Muscle of arm (tissue), 14 donors: ENCODE measurements at places on chromosomes 4 and X.

GRCh38 chr4:88446124-88446523 lies 10.8 kb upstream of the HERC5 start:
- no peak for DNase-seq

GRCh38 chrX:1767026-1767425 lies 152.2 kb downstream of the ASMT start:
- DNase-seq: no peak

- DNase-seq: no peak
Measured at GRCh38 chrX:34901761-34902160, 40.8 kb upstream of the FAM47B start.

- DNase-seq: no peak
Measured at GRCh38 chrX:153981771-153982533, 9.4 kb downstream of the TMEM187 start.

GRCh38 chr4:146522869-146523205 lies 1.1 kb upstream of the SLC10A7 start:
- no peak for DNase-seq

- DNase-seq: no peak
Measured at GRCh38 chr4:158783785-158784184, 15.0 kb downstream of the FNIP2 start.

GRCh38 chrX:10990976-10991375 lies 120.2 kb upstream of the HCCS start:
- no peak for DNase-seq

DNA sequence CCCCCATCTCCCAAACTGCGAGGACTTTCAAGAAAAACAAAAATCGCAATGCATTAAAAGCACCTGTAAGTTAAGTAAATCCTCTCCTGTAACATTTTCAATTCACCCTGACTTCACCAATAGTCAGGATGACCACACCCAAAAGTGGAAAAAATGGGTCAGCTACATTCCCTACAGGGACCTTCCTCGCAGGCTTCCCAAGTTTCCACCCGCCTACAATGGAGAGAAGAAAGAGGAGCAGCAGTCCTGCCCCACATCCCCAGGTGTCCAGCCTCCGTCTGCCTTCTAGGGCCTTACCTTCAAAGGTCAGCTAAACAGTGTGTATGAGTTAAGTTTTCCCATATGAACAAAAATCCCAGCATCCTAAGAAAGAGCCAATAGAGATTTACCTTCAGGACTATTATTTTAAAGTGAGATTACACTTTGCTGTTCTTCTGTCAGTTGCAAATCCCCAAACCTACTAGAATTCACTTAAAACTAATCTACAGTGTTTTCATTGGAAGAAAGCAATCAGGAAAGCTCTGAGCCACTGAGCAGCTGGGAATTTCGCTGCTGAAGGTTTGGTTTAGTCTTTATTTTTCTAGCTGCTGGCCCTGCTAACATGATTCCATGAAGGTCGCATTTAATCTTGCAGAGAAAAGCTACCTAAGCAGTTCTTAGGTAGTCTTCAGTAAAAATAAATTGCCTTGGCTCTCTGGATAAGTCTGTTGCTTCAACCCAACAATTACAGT lies 12.5 kb downstream of the IRF2 start:
- no peak for DNase-seq

- no peak for DNase-seq
Measured at GRCh38 chr4:148162519-148162918, 279.7 kb downstream of the NR3C2 start.

- peak; percentile 93 for DNase-seq
Measured at GRCh38 chr4:152352622-152353116, 183.2 kb downstream of the FBXW7 start.

- DNase-seq: no peak
Measured at GRCh38 chrX:74911494-74911893, 13.8 kb downstream of the NEXMIF start.

DNA sequence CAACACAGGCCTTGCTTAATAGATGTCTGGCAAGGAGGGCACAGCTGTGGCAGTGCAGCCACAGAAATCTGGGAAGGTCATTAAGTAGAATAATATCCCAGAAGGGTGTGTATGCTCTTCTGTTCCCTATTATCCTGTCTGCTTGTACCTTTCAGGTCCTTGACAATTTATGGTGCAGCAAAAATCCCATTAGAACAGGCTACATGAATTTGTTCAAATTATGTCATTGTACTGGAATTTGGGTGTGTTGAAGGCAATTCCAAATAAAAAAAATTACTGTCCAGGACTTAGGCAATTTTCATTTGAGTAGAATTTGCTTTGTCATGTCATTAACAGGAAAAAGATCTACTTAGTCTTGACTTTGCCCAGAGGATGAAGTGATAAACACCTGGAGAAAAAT lies 192.1 kb downstream of the IDS start:
- no peak for DNase-seq

GRCh38 chr4:184763150-184763780 lies 29.4 kb upstream of the CENPU start:
- peak; percentile 88 for DNase-seq

GRCh38 chr4:176780995-176781738 lies 11.6 kb downstream of the VEGFC start:
- no peak for DNase-seq

- DNase-seq: no peak
Measured at GRCh38 chr4:149370002-149370401, 445.6 kb downstream of the IQCM start.

DNA sequence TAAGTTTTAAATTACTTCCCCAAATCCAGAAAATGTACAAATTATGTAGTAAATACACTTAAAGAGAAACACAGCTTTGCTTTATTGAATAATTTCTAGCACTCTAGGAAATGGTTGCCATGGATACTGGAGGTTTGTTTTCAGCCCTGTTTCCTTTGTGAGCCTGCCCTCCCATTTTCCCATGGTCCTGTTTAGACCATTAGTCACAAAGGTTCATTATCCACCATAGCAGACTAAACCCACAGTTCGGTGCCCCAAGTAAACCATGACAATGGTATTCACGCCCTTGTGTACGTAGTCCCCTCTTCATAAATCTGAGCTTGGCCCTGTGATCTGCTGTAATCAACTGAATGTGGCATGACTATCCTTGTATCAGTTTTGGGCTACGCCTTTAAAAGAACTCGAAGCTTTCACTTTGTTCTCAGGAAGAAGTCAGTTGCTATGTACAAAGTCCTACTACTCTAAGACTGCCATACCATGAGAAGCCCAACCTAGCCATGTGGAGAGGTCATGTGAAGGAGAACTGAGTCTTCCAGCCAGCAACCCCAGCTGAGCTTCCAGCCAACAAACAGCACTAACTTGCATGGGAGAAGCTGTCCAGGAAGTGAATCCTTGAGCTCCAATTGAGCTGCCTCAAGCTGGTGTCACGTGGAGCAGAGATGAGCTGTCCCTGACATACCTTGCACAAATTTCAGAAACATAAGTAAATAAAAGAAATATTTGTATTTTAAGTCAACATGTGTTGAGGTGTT lies 300.4 kb downstream of the LDB2 start:
- DNase-seq: peak; percentile 54
